ENCODE measurements at places on chromosomes 3 and 15.

DNA sequence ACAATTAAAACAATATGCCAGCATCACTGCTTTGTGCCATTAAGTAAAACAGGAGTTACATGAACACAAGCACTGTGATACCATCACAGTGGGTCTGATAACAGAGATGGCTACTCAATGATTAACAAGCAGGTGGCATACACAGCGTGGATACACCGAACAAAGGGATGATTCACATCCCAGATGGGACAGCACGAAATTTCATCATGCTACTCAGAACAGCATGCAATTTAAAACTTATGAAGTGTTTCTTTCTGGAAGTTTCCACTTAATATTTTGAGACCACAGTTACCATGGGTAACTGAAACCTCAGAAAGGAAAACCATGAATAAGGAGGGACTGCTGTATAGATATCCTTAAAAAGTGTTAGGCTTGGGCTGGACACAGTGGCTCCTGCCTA, 44.5 kb downstream of the SLC24A1 start:
- DNase-seq = no peak

DNA sequence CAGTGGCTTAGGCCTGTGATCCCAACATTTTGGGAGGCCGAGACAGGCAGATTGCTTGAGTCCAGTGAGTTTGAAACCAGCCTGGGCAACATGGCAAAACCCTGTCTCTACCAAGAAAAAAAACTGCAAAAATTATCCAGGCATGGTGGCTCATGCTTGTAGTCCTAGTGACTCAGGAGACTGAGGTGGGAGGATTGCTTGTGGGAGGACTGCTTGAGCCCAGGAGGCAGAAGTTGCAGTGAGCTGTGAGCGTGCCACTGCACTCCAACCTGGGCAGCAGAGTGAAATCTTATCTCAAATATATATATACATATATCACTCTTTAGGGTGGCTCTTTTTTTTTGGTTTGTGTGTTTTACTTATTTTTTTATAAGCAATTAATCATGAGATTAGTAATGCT, 83.7 kb upstream of the WDR72 start:
- no peak for DNase-seq

GRCh38 chr15:80450811-80451321, 46.7 kb downstream of the ARNT2 start:
- no peak for DNase-seq

DNA sequence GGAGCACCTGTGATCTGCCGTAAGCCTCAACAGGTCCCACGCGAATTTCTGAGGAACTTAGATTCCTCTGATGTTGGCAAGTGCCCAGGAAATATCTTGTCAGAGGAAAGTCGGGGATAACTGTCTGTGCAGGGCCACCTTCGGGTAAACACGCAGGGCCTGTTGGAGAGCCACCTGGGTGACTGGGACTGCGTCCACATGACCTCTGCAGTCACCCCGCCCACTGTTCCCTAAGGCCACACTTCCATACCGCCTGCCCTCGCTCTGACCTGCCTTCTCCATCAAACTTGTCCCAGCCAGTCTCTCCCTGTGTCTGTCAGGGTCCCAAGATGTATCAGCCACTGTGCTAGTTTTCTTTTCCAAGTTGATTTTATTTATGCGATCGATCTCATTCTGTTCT, 28.7 kb downstream of the BFSP2 start:
- no peak for DNase-seq

- DNase-seq = no peak
These were observed 289.2 kb downstream of the ROBO2 start for GRCh38 chr3:77329116-77329515.

Measured in AML-193 (cell line).